ENCODE measurements at places on chromosomes 3 and 15.

GRCh38 chr3:13598926-13599886 is 50.3 kb downstream of the FBLN2 start:
- DNase-seq = peak; percentile 50

GRCh38 chr3:39154280-39155021 is 1.1 kb upstream of the CSRNP1 start:
- DNase-seq = no peak

- peak; percentile 96 for DNase-seq
These were observed at the start of gene NR2F2 for GRCh38 chr15:96330450-96331143. TSS of gene NR2F2 (plus strand) at chr15:96330700. CDS start at chr15:96332106, 1,406 bp downstream.

GRCh38 chr3:129966876-129967275 is 7.6 kb upstream of the TRH start:
- no peak for DNase-seq

DNA sequence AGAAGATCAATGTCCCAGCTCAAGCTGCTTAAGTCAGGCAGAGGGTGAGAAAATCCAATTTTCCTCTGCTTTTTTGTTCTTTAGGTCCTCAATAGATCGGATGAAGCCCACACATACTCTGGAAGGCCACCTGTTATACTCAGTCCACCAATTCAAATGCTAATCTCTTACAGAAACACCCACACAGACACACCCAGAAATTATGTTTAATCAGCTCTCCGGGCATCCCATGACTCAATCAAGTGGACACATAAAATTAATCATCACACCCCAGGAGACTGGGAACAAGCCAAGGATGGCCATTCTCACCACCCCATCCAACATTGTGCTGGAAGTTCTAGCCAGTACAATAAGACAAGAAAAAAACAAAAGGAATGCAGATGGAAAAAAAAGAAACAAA is 67.8 kb upstream of the SLC24A5 start:
- no peak for DNase-seq

DNA sequence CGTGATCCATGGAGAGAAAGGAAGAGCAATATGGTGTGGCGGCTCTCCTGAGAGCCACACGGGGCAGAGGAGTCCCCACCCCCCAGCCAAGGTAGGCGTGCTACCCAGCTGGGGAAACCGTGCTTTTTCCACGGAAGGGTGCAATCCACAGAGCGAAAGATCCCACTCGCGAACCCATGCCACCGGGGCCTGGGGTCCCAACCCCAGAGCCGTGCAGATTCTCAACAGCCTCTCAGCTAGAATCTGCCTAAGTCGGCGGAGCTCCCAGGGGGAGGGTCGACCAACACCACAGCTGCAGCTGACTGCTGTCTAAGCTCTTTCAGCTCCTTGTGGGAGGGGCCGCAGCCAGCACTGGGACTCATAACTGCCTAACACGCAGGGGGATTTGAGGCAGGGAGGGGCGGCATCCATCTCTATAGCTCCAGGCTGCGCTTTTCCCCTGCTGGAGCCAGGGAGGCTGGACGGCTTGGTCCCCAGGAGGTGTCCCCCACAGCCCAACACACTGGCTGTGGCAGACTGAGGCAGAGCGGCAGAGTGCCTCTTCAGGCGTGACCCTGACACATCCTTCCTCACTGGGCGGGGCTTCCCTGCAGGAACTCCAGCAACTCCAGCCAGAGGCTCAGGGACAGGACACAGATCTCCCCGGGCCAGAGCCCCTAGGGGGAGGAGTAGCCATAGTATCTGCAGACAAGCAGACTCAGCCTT is 107.6 kb upstream of the ZBTB20 start:
- no peak for DNase-seq

DNA sequence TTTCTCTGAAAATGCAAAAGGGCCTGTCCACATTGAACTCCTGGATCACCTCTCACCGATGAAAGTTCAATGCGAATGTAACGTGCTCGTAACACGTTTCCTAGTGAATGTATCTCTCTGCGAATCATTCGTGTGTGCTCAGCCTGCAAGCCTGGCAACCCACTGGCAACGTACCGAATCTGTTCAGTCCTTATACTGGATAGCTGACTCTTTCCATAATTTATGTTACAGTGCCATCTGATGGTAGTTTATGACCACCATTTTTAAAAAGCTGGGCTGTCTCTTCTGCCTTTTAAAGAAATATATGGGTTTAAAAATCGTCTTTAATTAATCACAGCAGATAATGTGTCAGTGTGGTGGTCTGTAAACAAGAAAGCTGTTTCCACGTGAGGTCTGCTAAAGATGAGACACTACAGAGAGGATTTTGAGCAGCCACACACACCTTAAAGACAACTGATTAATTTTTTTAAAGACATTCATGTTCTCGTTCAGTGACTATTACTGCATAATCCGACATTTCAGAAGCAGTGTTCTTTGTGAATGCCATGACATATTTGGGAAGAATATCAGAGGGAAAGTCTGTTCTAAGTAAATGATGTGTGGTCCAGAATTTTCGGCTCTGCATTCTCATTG is 69.4 kb upstream of the FOXP1 start:
- DNase-seq = peak; percentile 7

GRCh38 chr3:15287565-15288330 is 44.6 kb downstream of the SH3BP5 start:
- DNase-seq = no peak

DNA sequence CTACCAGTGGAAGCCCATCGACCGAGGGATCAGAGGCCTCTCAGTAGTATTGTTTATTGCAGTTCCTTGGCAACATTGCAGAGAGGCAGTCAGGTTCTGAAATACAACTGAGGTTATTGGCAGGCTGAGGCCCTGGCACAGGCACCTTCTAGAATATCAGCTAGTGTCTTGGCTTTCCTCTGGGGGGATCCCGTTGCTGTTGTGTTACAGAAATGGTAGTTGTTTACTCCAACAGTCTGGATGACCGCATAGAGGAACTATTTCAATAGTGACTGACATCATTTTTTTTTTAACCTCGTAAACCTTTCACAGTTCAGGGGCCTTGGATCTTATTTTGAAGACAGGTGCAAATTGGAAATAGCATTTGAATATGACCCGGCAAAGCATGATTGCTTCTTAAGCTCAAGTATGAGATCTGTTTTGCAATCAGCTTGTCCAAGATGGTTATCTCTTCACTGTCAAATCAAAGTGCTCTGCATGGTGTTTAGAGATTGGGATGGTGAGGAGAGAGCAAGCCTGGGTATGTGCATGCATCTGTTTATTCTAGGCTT is 63.9 kb downstream of the PGPEP1L start:
- no peak for DNase-seq

GRCh38 chr3:129121792-129122411 is at the start of gene RAB43:
TSS of gene RAB43 (minus strand) at chr3:129121804. CDS start at chr3:129121489, 315 bp downstream.
- DNase-seq = peak; percentile 47

DNA sequence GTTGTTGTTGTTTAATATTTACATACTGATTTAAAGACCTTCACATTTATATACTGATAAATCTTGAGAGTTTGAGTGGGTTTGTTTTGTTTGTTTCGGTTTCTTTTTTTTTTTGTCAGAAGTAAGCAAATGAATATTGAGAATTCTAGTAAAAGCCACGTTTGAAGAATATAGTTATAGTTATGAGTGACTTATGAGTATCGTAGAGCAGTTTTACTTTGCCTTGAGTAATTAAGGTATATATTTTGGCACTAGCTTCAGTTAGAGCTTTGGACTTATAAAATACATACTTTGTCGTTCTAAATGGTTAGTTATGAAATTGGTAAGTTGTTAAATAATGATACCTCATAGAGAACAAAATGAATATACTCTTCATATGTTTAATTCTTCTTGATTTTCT is 27.8 kb downstream of the ATP1B3 start:
- no peak for DNase-seq

DNA sequence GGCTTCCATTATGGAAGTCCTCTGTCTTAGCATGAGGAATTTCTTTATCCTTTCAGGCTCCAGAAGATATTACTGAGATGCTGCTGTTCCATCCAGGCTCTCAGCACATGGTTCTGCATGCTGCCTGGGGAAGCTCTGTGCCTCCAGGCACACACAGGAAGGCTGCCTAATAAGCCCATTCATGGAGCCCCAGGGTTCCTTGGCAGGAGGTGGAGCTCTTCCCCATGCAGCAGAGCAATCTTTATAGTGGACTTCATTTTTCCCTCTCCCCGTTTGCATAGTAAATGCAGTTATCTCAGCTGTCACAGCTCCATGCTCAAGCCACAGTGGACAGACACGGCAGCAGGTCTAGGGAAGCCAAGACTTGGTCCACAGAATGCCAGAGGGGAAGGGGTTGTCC is 57.6 kb downstream of the BOC start:
- no peak for DNase-seq

DNA sequence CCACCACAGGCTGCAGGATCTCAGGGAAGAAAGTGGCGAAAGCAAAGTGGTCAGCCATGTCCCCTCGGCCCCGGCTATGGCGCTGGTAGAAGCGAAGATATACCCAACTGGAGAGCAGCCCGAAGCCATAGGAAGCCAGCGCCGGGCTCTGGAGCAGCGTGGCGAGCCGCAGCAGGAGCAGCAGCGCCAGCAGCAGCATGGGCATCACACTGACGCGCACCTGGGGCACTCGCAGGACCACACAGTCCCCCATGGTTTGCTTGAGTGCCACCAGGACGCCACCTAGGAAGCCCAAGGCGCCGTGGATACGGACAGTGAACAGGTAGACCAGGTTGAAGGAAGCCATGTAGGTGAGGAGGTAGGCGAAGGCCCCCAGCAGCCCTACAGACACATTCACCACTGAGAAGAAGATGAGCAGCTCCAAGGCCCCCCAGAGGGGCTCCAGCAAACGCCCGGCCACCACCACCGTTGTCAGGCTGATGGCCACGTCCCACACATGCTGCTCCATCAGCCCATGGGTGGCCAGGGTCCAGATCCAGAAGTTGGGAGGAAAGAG is 888 bp downstream of the TMEM115 start:
- DNase-seq = no peak

DNA sequence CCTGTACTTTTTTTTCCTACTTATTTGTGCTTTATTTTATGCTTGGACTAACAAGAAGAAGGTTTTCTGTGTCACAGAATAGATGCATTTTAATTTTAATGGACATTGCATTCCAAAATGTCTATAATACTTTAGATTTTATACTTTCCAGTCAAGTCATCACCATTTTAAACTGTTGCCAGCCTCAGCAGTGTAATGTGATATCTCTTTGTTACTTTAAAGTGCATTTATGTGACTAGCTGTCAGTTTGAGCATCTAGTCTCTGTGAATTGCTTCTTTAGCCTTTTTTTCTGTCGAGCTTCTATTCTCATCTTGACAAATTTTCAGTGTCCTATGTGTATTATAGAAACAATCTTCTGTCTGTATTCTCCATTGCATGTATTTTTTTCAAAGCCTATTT is 511.4 kb upstream of the CBLB start:
- DNase-seq = no peak

GRCh38 chr3:50550079-50550736 is 17.3 kb downstream of the C3orf18 start:
- DNase-seq = no peak

DNA sequence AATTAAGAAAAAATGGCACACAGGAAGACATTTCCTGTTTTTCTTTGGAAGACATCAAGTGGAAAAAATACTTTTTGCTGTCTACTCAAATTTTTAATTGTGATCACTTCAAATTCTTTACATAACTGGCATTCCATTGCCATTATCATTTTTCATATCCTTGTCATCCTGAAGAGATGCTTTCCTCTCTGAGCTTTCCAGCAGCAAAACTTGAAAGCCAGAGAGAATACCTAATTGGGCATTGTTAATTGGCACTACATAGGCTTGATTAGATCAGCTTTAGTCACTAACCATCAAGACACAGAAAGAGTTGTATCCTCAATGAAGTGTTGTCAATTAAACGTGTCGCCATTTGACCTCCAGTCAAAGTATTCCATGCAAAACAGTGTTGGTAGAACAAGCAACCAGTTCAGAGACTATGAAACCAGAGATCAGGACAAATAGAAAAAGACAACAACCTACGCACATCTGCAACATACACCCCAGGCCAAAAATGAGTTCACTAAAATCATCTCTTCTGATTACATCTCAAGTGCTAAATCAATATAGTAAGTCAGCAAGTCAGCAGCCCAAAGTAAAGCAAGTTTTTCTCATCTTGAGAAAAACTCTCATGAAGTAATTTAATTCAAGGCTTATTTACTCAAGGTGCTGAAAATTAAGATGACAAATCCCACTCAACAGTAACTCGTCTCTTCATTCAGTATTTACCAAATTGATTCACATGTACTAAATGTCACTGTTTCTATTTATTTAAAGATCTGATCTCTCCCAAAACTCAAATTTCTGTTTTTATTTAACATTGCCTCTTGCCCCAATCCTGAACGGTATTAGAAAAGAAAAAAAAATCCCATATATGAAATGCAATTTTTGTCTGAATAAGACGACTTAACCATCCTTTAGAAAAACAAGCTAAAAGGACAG is 123.0 kb downstream of the SUCLG2 start:
- DNase-seq = no peak

GRCh38 chr15:52481915-52482314 is 46.8 kb downstream of the MYO5A start:
- peak; percentile 52 for DNase-seq

DNA sequence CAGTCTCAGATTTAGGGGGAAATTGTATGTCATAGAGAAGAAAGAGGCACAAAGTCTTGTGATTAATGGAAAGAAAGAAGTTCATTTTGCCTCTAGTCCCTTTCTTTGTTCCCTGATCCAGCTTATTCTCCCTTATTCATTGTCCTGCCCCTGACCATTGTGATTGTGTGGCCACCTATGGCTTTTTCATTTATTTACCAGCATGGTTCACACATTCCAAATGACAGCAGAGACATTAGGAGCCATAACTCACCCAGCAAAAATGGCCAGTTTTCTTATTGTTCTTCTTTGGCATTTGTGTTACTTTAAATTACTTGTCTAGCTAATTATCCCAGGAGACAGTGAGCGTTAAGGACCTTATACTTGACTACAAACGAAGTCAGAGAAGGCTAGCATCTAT is 36.3 kb upstream of the SGO1 start:
- no peak for DNase-seq

DNA sequence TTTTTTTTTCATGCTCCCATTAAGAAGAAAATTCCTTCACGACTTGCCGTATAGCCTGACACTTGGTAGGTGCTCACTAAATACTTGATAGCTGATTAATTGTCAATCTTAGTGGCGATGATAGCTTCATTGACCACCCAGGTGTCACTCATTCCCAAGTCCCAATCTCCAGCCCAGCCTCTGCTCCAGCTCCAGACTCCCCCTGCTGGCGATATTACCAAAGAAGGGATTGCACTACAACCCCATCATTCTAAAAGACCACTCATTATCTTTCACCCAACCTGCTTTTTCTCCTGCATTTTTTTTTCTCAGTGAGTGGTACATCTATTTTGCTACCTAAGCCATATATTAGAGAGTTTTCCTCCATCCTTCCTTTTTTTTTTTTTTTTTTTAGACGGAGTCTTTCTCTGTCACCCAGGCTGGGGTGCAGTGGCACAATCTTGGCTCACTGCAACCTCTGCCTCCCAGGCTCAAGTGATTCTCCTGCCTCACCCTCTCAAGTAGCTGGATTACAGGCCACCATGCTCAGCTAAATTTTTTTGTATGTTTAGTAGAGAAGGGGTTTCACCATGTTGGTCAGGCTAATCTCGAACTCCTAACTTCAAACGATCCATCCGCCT is 19.5 kb upstream of the COMMD2 start:
- no peak for DNase-seq

GRCh38 chr15:83733206-83733605 is 79.3 kb downstream of the ADAMTSL3 start:
- DNase-seq = peak; percentile 85
